Activated naive CD8-positive, alpha-beta T cell treated with anti-CD3 and anti-CD28 coated beads, Interleukin-2, amount 50 U/mL, for 16 hours (primary cell): ENCODE measurements at places on chromosomes 7 and 10.

GRCh38 chr10:132938472-132939339, 3.7 kb downstream of the CFAP46 start:
- no peak for DNase-seq

DNA sequence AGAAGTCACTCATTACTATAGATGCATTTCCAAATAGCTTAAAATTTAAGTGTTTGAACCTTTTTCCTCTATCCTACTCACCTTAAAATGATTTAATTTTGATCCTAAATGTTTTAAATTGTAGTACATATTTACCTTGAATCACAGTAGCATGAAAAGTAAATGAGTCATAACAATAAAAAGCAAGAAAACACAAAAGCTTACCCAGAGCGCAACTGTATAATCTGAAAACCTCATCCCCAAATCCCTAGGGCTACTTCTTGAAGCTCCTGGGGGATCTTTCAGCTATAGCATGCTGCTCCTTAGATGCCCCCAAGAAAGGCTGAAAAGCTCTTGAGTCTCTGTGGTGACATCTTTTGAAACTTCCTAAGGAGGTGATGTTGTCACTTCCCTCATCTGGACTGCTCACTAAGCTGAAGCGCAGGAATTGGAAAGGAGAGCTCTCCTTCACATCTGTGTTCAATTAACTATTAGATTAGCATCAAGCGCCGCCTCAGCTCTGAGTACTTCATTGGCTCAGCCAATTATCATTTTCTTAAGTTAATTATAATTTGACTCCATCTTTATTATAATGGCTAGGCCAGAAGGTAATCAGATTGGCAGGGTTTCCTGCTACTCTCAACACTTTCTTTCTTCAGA, 60.2 kb downstream of the SEMA3E start:
- no peak for DNase-seq

DNA sequence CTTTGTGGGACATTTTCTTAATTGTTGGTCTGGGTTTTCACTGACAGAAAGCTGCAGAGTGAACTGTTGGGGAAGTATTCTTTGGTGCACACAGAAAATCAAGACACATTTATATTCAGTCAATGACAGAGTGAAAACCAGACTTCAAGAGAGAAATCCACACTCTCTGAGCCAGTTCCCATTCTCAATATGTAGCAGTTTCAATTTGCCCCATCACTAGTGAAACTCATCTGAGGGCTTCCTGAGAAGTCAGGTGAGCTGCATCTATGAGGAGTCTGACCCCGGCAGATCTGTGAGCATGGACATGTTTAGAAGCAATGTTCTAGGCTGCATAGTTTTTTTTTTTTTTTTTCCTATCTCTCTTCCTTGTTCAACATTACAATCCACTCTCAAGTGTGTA, 163.7 kb upstream of the AHR start:
- no peak for DNase-seq

DNA sequence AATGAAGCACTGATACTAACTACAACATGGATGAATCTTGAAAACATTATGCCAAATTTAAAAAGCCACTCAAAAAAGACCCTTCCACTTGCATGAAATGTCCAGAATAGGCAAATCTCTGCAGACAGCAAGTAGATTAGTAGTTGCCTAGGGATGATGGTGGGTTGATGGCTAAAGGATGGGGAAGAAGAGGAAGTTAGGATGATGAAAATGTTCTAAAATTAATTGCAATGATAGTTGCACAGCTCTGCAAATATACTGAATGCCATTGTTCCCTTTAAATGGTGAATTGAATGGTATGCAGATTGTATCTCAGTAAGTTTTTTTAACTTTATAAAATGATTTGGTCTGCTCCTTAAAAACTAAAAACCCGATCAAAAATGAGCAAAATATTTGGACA, 7.3 kb upstream of the LIPA start:
- DNase-seq = no peak

DNA sequence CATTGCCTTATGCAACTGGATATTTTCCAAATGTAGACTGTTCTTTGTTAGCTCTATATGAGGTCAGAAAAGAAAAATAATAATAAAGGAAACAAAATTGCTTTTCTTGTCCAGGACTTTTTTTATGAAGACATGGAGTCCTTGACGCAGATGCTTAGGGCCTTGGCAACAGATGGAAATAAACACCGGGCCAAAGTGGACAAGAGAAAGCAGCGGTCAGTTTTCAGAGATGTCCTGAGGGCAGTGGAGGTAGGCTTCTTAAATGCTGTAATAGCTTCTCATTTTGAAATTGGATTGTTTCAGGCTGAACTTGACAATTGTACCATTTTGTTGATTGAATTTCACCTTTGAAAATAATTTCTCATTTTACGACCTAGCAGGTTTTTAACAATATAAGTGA, 12.9 kb upstream of the LSMEM1 start:
- no peak for DNase-seq

DNA sequence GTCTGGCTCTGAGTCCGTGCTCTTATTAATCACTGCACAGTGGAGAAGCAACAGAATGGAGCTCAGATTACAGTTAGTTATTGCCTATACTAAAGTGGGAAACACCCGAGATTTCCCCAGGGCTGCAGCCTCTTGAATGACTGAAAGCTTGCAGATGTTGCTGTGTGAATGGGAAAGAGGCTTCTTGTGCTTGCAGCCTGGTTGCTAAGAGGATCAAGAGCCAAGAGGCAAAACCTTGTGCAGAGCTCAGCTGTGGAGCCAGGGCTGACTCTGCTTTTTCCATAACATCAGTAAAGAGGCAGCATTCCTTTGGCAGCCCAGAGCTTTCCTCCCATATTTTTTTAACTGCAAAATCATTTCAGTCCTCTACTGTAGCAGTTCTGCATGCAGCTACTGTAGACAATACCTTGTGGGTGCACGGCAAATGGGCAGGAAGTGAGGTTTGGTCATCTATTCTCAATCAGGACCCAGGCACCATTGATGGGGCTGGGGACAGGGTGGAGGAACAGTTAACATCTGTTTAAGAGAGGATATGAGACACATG, 86.5 kb downstream of the RALA start:
- no peak for DNase-seq

DNA sequence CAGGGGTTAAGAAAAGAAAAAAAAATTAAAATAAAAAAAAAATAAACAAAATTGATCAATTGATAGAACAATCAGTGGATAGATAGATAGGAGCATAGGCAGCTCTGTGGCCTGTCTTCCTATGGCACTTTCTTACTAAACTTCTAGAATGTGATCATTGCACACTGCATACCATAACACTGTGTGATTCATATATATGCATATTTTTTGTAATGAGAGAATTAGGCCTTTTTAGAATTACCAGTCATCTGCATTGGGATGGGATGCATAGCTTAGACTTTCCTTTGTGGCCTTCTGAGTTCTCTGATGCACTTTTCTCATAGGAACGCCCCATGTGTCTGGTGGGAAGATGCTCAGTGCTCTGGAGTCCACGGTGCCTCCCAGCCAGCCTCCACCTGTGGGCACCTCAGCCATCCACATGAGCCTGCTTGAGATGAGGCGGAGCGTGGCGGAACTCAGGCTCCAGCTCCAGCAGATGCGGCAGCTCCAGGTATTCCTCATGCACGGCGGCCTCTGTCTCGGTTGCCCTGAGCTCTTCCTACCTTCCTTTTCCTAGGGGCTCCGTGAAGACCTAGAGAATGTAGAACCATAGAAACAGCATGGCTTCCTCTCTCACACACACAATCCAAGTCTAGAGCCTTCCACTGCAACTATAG, 222.5 kb downstream of the ARHGAP21 start:
- DNase-seq = no peak

GRCh38 chr7:5795752-5796475, 14.5 kb upstream of the RNF216 start:
- no peak for DNase-seq

DNA sequence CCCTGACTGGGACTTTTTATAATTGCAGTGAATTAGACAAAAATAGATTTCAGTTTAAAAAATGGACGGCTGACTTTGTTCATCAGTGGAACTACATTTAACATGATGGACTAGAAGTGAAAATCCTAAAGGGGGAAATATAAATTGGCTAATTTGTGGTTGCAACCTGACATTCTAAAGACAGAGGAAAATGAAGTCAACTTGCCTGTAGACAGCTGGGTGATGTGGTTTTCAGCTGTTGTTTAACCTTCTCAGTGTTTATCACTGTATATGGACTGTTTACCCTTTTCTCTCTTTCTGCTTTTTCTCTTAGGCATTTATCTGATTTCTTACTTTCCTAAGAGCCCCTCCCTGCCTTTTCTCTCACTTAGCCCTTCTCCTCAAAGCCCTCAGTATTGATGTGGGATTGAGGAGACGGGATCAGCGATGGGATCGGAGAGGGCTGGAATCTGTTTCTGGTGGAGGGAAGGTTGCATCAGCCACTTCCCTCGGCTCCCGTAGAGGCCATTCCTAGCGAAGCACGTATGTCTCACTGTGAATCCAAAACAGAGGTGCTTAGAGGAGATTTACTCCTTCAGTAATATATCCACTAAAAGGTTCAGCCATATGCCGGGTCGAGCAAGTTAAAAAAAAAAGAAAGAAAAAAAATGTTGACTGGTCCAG, 109.0 kb upstream of the KLF6 start:
- no peak for DNase-seq

DNA sequence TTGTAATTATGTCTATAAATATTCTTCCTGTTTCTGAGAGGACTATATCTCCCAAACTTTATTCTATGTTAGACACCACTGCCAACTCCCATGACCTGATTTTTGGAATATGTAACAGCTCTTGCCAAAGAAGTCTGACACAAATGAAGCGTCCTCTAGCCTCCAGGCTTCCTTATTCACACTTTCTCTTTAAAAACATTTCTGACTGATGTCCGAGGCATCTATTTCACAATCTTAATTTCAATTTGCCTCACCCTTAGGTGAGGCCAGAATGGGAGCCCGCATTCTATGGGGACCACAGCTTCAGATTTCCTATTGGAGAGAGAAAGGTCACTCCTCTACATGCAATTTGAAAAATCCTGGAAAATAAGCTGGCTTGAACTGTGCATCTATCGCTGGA, 873.2 kb downstream of the GATA3 start:
- DNase-seq = no peak

DNA sequence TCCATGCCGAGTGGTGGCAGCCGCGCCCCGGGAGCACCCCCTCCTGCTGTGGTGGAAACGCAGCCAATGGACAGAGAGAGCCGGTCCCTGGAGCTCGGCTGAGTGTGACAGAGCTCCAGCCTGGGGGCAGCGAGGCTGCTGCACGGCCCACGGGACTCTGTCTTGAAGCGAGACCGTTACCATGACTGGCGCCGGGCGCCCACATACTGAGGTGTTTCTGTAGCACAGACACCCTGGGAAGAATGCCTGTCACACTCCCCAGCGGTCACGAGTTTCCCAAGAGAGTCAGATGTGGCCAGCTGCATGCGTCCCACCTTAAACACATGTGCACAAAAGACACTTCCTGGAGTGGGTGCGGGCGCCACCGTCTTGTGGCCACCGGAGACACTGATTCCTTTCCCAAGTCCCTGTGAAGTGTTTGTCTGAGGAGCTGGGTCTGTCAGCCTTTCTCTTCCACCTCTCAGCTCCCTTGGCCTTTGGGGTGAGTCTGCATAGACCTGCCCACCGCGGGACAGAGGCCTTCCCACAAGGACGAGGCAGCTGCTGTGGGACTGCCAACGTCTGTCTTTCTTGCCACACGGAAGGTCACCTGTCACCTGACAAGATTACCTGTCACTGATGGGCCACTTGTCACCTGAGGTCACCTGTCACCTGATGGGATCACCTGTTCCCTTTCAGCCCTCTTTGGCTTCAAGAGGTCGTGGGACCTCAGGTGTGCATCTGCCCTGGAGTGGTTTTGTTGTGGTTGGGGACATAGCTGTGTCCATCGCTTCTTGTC, 94.6 kb downstream of the DNAJB6 start:
- no peak for DNase-seq

GRCh38 chr7:27260211-27260610, 17.6 kb downstream of the EVX1 start:
- no peak for DNase-seq

GRCh38 chr10:29559996-29560395, 74.8 kb downstream of the SVIL start:
- DNase-seq = no peak

DNA sequence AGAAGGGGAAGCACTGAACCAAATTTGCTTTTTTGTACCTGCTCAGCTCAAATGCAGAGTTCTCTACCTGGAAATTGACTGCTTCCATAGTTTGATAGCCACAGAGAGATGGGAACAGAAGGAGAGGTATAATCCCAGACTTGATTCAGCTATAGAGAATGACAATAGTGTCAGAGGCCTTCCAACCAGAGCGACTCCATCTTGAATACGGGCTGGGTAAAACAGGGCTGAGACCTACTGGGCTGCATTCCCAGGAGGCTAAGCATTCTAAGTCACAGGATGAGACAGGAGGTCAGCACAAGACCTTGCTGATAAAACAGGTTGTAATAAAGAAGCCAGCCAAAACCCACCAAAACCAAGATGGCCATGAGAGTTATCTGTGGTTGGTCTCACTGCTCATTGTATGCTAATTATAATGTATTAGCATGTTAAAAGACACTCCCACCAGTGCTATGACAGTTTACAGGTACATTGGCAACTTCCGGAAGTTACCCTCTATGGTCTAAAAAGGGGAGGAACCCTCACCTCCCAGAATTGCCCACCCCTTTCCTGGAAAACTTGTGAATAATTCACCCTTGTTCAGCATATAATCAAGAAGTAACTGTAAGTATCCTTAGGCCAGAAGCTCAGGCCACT, 42.7 kb upstream of the ATRNL1 start:
- no peak for DNase-seq

- no peak for DNase-seq
These were observed 837.7 kb downstream of the REEP3 start for GRCh38 chr10:64358907-64359306.

DNA sequence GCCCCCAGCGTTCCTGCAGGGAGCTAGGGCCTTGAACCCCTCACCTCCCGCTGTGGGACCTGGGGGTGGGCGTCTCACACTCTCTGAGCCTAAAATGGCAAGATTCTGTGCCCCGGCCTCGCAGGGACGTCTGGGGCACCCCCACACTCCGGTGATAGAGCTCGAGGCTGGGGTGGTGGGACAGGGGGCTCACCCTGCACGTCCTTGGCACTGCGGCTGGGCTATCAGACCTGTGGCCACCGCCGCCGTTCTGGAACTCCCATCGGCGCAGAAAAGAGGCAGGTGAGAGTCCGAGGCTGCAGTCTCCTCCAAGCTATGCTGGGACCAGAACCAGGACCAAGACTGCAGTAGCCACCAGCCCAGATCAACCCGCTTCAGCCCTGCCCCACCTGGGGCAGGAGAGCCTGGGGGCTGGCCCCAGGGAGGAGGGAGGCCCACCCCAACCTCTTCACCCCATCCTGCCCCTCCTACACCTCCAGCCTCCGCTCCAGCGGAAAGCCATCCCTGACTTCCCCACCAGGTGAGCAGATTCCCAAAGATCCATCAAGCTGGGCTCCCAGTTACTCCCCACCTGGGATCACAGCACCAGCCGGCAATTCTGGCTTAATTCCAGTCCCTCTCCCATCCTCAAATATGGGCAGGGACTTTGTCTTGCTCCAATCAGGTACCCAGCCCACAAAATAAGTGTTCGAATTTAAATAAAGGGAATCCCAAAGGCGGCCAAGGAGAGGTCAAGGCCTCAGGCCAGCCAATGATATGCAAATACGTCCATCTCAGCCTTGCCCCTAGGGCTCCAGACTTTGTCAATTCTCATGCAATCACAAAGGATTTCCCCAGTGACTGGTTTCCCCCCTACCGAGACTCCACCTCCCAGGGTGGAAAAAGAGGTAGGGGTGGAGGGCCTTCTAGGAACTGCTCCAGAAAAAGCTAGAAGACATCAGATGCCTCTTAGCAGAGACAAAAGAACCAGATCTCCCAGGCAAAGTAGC, 16.4 kb downstream of the TNRC18 start:
- DNase-seq = no peak

- no peak for DNase-seq
These were observed 487.6 kb upstream of the ZMIZ1 start for GRCh38 chr10:78581133-78581694.
